Muscle of back (tissue), 13 donors: ENCODE measurements at places on chromosomes 12 and 14. TPM values are rescaled to one million over a fixed set of nuclear protein-coding genes. Genes with fewer than 3 reads are reported as not detected.

GRCh38 chr14:38226366-38226765 lies 18.7 kb downstream of the SSTR1 start:
- no peak for DNase-seq

DNA sequence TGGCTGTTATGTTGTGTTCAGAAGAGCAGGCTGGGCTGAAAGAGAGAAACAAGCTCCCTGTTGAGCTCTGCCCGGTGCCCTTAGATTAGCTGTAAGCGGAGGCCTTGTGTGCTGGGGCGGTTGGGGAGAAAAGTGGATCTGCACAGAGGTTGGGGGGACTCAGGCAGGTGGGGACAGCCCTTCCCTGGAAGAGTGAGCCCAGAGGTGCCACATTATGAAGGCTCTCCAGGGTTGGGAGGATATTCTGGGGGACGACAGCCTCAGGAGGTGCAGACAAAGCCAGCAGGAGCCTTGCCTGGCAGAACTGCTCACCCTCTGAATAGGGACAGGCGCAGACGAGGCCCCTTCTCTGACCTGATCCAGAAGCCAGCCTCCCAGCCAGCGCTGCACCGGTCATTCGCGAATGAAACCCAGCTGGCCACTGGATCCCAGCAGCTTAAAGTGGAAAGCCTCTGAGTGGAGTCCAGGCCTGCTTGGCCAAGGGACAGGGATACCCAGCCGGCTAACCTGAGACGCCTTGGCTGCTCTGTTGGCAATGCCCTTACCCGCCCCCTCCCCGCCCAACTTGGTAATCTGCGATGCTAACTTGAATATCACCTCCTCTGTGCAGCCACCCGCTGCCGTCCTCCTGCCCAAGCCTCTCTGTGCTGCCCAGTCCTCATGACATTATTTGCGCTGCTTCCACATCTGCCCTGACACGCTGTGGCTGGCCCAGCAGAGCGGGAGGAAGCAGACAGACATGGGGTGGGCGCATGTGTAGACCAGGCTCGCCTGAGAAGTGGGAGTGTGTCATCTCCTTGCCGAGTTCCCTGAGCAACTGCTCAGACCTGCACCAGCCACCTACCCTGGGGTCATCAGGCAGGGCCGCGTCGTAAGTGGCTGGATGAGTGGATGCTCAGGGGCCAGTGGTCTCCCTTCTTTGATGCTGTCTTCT lies 5.6 kb downstream of the HIP1R start:
- no peak for DNase-seq

Gene SRRM4
- 0.12 TPM for polyA plus RNA-seq

DNA sequence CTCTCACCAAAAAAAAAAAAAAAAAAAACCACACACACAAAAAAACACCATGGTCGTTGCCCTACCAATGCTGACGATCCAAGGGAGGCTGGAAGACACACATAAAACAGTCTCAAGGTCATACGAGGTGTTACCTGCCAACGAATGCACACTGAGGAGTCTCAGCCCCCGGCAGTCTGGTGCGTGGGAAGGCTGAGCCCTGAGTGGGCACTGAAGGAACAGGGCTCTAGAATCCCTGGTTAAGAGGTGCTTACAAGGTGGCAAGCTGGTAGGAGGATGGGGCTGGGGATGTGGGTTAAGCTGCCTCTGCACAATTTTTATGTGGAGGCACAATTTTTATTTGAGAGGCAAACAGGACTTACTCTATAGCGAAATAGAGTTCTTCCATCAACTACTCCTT lies 7.9 kb downstream of the LTBP2 start:
- no peak for DNase-seq

GRCh38 chr14:77046721-77047120 lies 18.2 kb upstream of the IRF2BPL start:
- no peak for DNase-seq

Gene RND1
- 0.37 TPM for polyA plus RNA-seq

DNA sequence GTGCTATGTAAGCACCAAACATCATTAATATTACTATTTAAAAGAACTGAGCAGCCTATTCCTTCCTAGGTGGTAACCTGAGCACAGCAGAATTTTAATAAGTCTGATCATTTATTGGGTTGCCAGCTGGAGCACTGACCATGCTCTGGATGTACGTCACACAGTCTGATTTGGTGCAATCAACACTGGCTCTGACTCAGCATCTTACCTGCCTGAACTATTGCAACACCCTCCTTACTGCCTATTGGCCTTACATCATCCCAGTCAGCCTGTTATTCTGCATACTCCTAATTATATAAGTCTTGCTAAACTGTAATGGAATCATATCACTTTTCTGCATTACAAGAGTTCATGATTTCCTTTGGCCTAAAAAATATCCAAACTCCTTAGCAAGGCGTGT lies 149.7 kb downstream of the PTPRO start:
- no peak for DNase-seq
